GDM1 (cell line): ENCODE measurements at places on chromosomes 4 and X.
A peak's percentile ranks its signal among the peaks of the same experiment; 100 is the strongest.

DNA sequence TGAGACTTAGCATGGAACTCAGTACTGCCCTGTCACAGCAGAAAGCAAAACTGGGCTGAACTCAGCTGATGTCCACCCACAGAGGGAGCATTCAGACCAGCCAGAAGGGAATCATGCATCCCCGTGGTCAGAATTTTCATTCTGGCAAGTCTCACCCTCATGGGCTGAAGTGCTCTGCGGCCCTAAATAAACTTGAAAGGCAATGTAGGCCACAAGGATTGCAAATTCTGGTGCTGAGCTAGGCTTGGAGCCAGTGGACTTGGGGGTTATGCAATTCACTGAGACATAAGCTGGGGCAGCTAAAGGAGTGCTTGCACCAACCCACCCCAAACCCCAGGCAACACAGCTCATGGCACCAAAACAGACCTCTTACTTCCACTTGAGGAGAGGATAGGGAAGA lies 494.1 kb downstream of the GABRG1 start:
- DNase-seq = no peak

DNA sequence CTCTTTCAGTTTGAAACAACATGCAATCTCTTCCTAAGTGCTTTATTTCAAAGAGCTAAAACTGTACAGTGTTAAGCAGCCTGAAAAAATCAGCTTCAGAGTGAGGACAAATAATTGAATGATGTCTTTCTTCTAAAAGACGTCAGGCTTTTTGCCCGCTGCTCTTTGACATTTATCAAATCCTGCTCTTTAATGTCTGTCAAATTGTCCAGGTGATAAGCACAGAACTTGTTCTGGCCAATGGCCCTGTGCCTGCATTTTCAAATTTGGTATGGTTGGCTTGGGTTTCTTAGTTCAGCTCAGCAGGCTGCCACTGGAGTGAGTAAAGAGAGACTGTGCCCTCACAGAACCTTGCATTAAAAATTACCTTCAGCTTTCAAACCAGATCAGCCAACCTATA lies 712.9 kb upstream of the LCORL start:
- no peak for DNase-seq

GRCh38 chr4:5967783-5968182 lies 50.4 kb downstream of the C4orf50 start:
- no peak for DNase-seq

DNA sequence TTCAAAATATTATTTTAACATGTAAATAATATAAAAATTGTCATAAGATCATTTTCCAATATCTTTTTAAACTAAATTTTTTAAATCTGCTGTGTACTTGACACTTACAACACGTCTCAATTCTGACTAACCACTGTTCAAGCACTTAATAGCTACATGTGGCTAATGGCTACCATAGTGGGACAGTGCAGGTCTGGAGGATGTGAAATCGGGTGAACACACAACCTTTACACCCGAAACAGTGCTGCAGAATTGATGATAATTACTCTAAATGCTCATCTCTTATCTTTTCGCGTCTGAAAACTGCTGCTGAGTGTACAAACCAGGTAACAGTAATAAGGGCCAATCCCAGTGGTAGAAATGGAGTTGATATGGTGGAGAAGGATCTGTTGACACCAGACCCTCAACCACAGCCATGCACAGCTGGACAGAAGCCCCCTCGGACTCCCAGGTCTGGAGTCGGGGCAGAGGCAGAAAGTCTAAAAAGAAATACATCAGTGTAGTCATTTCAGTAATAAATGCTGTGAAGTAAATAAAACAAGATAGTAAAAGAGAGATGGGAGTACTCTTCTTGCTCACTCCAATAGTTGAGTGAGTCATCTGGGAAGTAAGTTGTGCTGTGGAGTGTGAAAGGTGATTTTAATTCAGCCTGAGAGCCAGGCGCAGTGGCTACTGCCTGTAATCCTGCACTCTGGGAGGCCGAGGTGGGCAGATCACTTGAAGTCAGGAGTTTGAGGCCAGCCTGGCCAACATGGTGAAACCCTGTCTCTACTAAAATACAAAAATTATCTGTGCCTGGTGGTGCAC lies 150.0 kb downstream of the CBR4 start:
- no peak for DNase-seq

DNA sequence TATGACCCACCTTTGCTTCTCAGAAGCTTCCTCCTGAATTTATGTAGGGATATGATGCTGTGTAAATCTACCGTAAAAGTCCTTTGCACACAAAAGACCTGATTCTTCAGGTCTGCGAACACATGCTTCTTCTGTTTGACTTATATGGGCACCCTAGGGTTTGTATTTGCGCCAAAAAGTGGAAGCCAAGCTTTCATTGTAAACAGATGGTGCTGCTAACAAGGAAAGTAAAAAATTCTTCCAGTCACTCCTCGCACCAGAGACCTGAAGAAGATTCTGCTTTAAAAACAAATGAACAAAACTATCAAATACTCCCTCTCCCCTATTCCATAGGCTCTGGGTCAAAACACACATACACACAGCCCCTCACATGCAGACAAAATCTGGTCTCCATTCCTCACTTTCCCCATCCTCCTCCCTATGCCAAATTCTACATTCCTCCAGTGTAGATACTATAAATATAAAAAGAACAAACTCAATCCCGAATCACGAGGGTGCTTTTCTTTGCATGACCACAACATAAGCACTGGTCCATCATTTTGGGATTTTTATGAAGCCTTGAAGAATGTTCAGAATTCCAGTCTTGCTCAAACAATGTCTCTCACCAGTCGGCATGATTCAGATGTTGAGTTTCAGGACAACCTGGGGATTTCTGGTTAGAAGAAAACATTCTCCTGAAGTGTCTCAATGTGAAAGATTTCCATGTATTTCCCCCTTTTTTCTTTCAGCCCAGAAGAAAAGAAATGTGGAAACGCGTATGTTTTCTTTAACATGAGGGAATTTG lies 125.1 kb downstream of the PALLD start:
- DNase-seq = no peak

DNA sequence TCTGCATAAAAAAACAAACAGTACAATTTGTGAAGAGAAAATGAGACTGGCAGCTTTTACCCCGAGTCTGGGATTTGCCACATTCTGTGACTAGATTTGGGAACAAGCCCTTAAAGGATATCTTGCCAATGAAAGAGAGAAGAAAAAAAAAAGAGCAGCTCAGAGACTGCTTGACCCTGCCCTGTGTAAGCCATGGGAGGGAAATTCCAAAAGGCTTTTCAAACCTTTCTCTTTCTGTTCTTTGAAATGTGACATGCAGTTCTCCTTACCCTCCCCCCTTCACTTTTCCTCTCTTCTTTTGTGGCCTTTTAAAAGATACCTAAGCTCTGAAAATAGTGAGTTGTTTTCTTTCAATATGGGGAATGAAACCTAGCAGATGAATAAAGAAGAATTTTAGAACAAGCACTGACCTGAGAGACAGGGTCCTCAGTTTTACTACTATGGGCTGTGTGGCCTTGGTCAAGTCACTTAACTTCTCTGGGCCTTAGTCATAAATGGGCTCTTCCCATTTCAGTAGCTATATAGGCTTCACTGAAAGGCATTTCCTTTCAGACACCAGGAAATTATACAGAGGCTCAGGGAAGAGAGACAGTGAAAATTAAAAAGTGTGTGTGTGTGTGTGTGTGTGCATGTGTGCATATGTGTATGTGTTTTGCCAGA lies 5.1 kb downstream of the CCDC160 start:
- no peak for DNase-seq

DNA sequence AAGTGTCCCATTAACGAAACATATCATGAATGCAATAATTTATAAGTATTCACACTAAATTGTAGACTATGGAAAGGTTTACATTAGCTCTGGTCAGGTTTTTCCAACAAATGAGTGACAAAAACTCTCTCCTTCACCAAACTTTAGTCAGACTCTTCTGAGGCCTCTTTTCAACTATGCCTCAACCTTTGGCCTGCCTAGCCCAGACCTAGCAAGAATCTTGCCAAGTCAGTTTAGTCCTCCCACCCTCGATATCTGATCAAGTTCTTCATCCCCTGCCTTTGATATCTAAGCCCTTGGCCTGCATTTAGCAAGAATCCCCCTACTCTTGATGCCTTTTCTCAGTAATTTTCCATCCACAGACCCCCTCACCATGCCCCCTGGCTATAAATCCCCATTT lies 37.9 kb downstream of the CCDC158 start:
- DNase-seq = no peak

DNA sequence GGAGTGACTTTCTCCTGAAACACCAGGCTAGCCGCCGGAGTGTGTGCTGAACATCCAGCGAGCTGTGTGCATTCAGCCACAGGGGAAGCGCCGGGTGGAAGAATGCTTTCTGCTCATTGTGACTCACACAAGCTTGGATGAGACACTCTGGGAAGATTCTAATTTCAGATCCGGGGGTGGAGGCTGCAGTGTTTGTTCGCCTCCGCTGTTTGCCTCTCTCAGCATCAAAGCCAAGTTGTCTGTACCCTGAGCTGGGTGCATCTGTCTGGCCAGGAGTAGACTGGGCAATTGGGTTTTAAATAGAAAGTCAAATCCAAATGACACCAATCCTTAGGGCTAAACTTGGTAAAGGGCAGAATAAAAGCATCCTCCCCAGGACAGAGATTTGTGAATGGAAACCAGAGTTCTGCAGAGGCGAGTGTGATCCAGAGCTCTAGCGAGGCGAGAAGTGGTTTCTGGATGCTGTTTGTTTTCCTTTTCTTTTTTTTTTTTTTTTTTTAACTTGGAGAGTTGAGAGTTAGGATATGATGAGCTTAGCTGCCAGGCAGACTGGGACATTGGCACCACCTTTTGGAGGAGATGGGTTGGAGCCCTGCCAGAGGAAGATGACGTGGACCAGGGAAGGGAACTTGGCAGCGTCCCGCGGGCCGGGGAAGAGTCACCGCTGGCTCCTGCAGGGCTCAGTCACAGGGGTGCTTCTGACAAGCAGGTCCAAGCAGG lies 196.0 kb upstream of the PSAPL1 start:
- peak; percentile 44 for DNase-seq

- no peak for DNase-seq
Observed at GRCh38 chr4:113901994-113902787, 77.3 kb downstream of the ARSJ start.
